Anterior cingulate cortex (tissue), 58 donors: ENCODE measurements at places on chromosomes 6 and 20.
A peak's percentile ranks its signal among the peaks of the same experiment; 100 is the strongest.

DNA sequence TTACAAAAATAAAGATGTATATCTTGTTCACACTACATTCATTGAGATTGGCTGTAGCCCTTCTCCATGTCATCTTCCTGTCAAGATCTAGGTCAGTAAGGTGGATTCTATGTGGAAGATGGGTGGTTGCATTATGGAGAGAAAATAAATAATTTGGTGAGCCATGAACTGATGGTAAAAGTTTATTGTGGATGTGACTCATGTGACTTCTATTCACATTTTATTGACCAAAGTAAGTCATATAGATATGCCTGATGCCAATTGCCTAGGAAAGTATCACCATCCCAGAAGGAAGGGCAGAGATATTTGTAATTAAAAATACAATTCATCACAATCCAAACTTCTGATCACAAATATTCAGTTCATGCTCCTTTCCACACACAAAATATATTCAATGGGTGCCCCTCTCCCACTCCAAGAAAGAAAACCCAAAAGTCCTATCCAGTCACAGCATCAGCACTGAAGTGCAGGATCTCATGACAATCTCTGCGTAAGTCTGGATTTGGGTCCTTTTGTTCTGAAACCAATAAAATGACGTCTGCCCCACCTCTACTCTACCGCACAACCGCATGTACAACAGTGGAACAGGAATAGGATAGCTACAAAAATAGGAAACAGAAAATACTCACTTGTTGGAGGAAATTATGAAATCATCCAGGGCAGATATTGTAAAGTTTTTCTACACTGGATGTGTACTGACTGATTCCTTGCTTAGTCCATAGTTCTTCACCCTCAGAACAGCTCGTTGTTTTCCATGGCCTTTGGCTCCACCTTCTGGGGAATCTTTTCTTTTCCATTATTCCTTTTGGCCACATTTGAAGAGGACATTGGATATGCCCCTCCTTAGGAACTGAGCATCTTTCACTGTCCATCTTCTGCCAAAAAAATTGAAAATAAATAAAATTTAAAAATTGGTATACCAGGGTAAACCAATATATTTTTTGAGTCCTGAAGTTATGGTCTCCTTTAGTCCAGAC lies 16.1 kb upstream of the SLC17A3 start:
- peak; percentile 21 for DNase-seq

DNA sequence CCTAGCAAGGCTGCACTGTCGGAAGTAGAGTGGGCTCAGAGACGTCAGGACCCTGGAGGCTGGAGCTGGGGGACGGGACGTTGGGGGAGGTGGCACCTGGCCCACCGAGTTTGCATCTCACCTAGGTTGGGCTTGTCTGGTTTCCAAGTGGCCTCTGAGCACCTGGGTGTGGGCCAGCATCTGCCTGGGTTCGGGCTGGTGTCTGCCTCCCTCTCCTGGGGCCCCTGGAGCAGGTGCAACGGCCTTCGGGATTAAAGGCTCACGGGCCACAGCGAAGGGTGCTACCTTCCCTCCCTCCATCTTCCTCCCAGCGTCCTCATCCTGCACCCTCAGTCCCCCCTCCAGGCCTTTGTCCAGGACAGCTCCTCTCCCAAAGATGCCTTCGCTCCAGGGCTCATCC lies 6.0 kb downstream of the HRH3 start:
- no peak for DNase-seq

DNA sequence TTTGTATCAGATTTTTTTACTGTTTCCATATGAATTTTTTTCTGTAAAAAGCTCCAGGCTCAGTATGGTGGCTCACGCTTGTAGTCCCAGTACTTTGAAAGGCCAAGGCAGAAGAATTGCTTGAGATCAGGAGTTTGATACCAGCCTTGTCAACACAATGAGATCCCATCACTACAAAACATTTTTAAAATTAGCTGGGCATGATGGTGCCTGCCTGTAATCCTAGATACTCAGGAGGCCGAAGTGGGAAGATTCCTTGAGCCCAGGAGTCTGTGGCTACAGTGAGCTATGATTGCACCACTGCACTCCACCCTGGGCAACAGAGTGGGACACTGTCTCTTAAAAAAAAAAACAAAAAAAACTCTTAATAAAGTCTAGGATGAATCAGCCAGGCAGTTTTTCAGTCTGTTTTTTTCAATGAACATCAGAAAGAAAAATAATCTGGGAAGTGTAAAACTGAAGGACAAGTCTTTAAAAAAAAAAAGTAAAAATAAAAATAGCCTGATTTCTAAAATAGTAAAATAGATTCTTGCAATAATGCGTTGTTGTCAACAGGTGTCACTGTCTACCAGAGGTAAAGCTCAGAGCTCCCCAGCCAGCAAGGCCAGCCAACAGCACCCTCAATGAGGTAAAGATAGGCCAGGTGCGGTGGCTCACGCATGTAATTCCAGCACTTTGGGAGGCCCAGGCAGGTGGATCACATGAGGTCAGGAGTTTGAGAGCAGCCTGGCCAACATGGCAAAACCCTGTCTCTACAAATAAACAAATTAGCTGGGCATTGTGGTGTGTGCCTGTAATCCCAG lies 9.3 kb upstream of the ATG5 start:
- no peak for DNase-seq

DNA sequence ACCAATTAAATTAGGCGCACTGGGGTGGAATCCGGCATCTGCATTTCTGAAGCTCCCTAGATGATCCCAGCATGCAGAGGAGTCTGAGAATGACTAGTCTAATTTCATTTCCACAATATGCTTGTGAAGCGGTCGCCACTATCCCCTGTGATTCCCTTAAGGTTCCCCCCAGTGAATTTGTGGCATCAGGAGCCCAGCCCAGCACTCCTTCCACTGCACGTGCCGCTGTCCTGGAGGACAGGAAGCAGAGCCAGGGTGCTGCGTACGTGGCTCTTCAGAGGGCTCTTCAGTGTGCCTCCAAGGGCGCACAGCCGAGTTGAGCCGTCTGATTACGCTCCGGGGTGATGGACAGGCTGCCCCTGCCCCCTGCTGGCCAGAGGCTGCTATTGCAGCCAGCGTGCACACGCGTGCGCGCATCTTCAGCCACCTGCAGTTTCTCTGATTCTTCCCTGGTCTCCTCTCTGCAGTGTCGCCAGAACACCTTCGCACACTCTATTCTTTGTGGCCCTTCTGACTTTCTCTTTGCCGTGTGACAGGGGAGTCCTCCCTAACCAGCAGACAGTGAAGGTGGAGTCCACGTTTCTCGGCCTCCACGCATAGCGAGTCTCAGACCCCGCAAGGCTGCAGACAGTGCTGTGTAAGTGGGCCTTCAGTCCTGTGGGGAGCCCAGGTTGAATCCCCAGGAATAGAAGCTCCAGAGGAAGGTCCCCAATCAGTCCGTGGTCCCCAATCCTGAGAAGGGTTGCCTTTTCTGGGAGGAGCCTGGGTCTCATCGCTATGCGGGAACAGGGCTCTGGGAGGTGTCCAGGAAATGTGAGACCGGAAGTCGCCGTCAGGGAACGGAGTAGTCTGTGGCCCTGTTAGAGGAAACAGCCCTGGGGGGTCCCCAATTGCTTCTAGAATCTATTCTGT lies 16.5 kb upstream of the NCR2 start:
- DNase-seq: peak; percentile 50

GRCh38 chr6:46539866-46540265 lies 48.6 kb upstream of the RCAN2 start:
- no peak for DNase-seq

- no peak for DNase-seq
These were observed 20.3 kb downstream of the SCAND1 start for GRCh38 chr20:35934050-35934449.

DNA sequence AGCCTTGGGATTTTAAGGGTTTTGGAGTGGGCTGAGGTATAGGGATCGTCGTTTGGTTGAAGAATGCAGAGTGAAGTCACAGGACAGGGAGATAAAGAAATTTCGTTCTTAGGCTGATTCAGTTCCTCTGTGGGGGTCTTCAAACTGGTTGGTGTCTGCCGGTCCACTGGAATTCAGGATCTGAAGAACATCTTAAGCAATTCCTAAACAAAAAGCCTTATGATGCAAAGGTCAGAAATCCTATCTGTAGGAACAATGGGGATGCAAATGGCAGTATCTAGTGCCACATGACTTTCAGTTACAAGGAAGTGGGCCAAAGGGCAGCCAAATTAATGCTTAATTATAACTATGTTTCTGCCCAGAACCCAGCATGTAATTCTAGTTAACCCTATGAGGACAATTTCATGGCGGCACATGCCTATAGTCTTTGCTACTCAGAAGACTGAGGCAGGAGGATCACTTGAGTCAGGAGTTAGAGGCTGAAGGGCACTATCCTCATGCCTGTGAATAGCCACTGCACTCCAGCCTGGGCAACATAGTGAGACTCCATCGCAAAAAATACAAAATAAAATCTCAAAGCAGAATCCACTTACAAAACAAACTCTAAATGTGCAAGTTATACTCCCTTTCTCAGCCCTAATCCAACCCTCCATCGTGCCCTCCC lies 4.6 kb upstream of the SLC2A10 start:
- no peak for DNase-seq

DNA sequence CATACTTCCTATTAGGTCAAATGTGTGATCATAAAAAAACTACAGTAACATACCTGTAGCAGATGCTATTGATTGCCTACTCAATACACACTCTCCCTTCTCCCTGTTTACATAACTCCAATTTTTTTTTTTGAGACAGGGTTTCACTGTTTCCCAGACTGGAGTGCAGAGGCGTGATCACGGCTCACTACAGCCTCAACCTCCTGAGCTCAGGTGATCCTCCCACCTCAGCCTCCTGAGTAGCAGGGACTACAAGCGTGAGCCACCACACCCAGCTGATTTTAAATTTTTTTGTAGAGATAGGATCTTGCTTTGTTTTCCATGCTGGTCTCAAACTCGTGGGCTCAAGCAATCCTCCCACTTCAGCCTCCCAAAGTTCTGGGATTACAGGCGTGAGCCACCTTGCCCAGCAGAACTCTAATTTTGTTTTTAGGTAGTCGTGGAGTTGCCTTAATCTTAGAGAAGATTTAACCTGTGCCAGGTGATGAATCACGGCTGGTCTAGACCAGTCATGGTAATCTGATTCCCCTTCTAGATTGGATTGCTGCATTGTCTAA lies 14.0 kb upstream of the KIF3B start:
- no peak for DNase-seq

- no peak for DNase-seq
These were observed 166.1 kb downstream of the THBS2 start for GRCh38 chr6:169087443-169088041.

DNA sequence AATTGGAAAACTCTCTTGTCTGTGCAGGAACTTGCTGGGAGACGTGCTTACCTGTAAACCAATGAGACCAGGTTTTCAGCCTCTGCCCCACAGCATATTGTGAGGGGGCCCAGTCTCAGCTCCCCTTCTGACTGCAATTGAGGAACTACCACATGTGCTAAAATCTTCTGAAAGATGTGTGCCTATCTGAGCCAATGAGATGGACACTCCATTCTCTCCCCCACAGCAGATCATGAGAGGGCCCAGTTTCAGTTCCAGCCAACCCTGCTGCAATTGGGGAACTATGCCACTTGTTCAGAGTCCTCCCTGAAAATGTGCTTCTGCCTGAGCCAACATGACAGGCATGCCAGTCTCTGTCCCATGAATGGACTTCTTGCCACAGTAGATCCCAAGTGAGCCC lies 20.9 kb upstream of the PI3 start:
- DNase-seq: no peak

DNA sequence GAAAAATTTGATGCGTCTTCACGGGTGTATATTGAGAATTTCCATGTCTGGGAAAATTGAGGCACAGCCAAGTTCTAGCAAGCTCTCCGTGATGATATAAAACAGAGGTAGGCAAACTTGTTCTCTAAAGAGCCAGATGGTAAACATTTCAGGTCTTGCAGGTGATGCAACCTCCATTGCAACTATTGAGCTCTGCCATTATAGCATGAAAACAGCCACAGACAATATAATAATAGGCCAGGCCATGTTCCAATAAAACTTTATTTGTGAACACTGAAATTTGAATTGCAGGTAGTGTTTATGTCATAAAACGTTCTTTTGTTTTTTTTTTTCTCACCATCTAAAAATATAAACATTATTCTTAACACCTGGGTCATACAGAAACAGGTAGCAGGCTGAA lies 168.2 kb downstream of the ZNF217 start:
- no peak for DNase-seq

GRCh38 chr6:70456735-70457134 lies 43.4 kb downstream of the FAM135A start:
- no peak for DNase-seq

- DNase-seq: no peak
These were observed 124.1 kb upstream of the RIN2 start for GRCh38 chr20:19633985-19634384.

- no peak for DNase-seq
These were observed 456.5 kb downstream of the UTRN start for GRCh38 chr6:144741659-144742058.

DNA sequence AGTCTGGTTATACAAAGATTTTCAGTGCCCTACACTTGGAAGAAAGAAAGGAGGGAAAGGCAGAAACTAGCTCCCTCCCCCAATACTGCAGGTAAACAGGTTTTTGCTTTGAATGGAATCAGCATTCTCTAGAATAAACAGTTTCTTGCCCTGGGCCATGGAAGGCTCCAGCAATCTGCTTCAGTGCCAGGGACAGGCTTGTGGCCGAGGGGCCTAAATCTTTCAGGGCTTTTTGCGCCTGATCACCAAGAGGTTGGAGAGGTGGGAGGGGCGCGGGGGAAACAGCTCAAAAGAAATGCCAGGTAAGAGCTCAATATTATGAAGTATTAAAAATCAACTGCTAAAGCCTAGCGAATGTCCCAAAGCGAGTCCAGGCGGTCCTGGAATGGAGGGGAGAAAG lies 23.8 kb downstream of the TFAP2B start:
- DNase-seq: no peak

DNA sequence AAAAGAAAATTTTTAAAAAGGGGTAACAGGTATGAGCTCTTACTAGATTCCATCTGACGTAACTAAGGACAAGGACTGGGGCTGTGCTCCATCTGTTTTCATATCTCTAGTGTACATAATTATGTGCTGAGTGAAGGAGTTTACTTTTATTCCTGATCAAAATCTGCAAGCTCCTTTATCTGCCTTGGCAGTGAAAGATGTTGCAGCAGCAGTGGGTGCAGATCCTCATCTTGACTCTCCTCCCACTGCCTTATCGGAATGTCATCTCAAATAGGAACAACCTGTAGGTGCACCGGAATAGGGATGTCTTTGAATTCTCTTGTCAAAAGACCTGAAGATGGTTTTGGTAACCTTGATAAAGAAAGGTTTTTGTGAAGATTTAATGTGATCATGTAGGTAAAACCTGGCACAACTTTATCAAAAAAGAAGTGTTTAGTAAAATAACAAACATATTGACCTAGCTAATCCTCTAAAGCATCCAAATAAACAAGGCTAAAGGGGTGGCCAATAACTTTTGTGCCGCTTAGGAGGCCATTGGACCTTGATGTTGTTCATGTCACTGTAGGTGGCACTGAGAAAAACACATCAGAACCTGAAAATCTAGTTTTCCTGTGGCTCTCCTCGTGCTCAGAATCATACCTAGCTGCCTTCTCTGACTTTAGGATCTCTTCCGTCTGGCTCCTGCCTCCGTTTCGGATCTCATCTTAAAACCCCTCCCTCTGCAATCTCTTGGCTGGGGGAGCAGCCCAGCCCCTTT lies 19.0 kb upstream of the SLC16A10 start:
- no peak for DNase-seq

GRCh38 chr6:162690158-162690557 lies 37.4 kb downstream of the PRKN start:
- DNase-seq: no peak

GRCh38 chr6:5220443-5220842 lies 40.3 kb downstream of the LYRM4 start:
- no peak for DNase-seq
